ENCODE measurements at places on chromosomes 4 and X.

- no peak for DNase-seq
These were observed 84.4 kb upstream of the STK26 start for GRCh38 chrX:131938749-131939148.

- DNase-seq = no peak
These were observed 211.9 kb upstream of the UGT8 start for GRCh38 chr4:114386637-114387233.

DNA sequence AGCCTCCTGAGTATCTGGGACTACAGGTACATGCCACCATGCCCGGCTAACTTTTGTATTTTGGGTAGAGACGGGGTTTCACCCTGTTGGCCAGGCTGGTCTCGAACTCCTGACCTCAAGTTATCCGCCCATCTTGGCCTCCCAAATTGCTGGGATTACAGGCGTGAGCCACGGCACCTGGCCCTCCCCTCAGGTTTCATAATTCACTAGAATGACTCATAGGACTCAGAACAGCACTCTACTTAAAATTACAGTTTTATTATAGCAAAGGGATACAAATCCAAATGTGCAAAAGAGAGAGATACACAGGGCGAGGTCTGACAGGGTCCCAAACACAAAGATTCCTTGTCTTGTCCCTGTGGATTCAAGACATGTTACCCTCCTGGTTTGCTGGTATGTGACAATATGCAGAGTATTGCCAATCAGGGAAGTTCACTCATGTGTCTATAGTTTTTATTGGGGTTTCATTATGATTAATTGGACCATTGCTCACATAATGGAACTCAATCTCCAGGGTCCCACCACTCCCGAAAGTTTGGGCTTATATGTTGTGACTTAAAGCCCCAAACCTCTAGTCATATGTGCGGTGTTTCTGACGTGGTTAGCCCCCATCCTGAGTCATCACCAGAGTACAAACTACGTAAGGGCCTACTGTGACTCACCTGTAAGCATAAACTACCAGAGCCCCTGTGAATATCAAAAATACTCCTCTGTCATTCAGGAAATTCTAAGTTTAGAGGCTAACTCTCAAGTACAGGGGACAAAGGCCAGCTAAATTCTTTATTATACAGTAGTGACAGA, 5.2 kb downstream of the YIPF6 start:
- no peak for DNase-seq

DNA sequence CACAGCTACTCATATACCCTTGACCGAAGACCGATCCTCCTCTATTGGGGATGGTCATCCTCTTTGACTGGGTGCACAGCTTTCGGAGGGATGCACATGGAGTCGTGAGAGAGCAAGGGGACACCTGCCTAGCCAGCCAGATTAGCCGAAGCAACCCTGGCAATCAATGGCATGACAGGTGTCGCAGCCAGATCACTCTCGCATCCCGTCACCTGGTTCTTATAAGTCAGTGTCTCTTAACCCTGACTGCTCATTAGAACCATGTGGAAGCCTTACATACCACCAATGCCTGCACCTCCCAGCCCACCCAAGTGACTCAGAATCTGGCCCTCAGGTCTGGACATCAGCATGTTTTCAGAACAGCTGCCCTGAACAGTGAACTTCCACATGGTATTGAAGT, 249.7 kb downstream of the EVC2 start:
- DNase-seq = no peak

DNA sequence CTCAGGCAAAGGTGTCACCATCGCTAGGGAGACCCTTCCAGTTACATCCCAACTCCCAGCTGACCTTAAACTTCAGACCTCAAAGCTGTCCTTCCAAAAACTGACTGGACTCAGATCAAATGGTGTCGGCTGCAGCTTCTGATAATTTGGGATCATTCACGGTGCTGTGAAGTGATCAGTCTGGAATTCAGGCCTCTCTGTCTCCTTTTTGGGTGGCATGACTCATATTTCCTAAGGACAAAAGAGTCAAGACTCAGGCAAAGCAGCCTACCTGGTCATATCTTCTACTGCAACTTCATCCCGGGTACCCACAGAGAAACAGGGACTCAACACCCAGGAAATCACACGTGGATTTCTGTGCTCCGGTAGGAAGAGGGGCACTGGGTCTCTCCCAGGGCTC, 87.6 kb downstream of the SORCS2 start:
- no peak for DNase-seq

- DNase-seq = no peak
These were observed 14.7 kb downstream of the LARP7 start for GRCh38 chr4:112651641-112652040.

Data from Panc1 (cell line).